ENCODE measurements at places on chromosomes 3 and 15. TPM values are rescaled to one million over a fixed set of nuclear protein-coding genes. Genes with fewer than 3 reads are reported as not detected.

DNA sequence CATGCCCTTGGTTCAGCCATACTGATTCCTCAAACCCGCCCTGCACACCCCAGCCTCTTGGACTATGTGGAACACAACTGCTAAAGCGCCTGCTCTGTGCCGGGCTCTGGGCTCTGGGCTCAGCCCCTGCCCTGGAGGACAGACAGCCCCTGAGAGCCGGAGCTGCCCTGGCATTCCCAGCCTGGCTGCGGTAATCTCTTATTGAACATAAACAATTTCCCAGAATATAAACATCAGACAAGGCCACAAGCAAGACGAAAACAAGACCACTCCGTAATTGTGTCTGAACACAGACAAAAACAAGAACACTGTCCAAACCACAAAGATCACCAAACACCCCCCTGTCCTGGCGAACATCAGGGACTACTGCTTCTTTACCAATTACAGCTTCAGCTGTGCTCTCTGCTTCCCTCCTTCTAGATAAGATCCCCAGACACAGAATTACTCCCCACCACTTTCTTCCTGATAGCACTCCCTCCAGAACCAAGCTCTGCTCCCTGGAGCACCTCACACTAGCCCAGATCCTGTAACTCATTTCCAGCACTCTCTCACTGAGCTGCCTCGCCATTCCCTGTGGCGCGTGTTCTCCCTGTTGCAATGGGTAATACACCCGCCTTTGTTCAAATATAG is 57.1 kb upstream of the TLE3 start:
- DNase-seq: no peak
- H3K4me1 ChIP-seq: peaks cover 37% of the 10 kb centered on the region
- no peak overlapping the region for H3K4me3 ChIP-seq
- no peaks in the 10 kb centered on the region for H3K27me3 ChIP-seq
- H3K27ac ChIP-seq: no peak overlapping the region

DNA sequence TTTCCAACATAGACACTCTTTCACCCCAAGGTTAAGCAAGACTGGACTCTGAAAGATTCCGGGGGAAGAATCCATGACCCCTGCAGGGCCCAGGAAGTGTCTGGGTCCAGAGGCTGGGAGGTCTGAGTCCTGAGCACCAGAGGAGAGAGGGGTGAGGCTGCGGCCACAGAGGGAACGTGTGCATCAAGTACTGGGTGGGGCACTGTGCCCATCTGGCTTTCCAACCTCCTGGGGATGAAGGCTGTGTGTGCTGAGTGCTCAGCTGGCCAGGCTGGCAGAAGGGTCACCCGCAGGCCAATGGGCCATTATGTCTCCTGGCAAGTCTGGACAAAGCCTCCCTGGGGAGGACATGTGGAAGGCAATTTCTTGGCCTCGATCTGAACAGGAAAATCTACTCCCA is 3.3 kb downstream of the CHRNA3 start:
- peaks cover 20% of the 10 kb centered on the region for H3K27me3 ChIP-seq
- peaks cover 30% of the 10 kb centered on the region for H3K4me1 ChIP-seq
- no peaks in the 10 kb centered on the region for H3K36me3 ChIP-seq
- no peak overlapping the region for H3K27ac ChIP-seq
- H3K4me3 ChIP-seq: no peak overlapping the region

DNA sequence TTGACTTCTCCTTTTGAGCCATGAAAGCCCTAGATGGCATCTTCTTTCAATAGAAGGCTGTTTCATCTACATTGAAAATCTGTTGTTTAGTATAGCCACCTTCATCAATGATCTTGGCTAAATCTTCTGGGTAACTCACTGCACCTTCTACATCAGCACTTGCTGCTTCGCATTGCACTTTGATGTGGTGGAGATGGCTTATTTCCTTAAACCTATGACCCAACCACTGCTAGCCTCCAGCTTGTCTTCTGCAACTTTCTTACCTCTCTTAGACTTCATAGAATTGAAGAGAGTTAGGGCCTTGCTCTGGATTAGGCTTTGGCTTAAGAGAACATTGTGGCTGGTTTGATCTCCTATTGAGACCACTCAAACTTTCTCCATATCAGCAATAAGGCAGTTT is 189.8 kb downstream of the PLCL2 start:
- H3K4me1 ChIP-seq: no peaks in the 10 kb centered on the region
- H3K27me3 ChIP-seq: no peaks in the 10 kb centered on the region
- no peak for DNase-seq

DNA sequence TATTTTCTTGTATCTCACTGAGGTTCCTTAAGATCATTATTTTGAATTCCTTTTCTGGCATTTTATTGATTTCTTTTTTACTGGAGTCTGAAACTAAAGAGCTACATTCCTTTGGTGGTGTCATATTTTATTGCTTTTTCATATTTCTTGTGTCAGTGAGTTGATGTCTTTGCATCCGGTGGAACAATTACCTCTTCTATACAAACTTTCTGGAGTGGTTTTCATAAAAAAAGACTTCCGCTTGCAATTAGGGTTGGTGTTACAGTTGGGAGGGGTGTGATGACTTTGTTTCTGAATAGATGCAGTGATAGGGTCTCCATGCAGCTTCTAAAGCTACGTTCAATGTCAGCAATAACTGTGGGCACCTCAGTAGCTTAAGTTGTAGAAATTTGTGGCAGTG is 181.7 kb downstream of the LPP start:
- H3K4me1 ChIP-seq: peaks cover 33% of the 10 kb centered on the region
- H3K36me3 ChIP-seq: no peaks in the 10 kb centered on the region
- no peak overlapping the region for H3K4me3 ChIP-seq
- H3K27ac ChIP-seq: no peak overlapping the region
- no peak for DNase-seq
- no peaks in the 10 kb centered on the region for H3K27me3 ChIP-seq

DNA sequence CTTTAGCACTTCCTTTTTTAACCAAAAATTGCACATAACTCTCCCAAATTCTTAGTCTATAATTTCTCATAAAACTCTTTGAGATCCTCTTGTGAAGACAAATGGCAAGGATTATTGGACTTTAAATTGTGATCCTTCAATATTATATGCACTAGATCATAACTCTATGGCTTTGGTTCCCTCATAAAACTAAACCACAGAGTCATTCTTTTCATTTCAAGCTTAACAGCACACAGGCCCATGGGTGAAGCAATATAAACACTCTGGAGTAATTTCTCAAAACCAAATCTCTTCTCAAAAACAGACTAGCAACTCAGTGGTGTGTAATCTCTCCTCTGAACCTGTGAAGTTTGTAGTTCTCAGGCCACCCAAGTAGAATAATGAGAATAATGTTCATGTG is 171.0 kb upstream of the NECTIN3 start:
- no peaks in the 10 kb centered on the region for H3K36me3 ChIP-seq
- no peak for DNase-seq
- no peak overlapping the region for H3K4me3 ChIP-seq
- H3K27me3 ChIP-seq: no peaks in the 10 kb centered on the region

- no peaks in the 10 kb centered on the region for H3K27me3 ChIP-seq
- H3K36me3 ChIP-seq: peaks cover 3% of the 10 kb centered on the region
- no peak for DNase-seq
- no peak overlapping the region for H3K4me3 ChIP-seq
- H3K4me1 ChIP-seq: no peaks in the 10 kb centered on the region
These were observed 38.8 kb downstream of the SPG21 start for GRCh38 chr15:64950888-64951287.

DNA sequence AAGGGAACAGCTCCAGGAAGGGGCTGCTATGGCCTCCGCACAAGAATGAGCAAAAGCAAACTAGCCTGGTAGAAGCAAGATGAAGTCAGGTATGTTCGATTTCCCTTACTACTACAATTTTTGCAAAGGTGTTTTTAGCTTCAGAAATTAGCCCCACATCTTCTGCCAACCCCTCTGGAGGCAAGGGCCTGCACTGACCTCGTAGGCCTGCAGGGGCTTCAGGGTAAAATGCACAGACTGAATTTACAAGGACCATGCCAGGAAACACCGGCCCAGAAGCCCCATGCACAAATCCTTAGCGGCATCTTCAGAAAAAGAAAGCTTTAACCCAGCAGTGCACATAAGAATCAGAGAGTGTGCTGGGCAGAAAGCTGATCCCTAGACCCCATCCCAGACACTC is 53.0 kb downstream of the SLC6A1 start:
- no peaks in the 10 kb centered on the region for H3K4me1 ChIP-seq
- H3K36me3 ChIP-seq: no peaks in the 10 kb centered on the region

GRCh38 chr3:108096532-108097321 is 5.9 kb upstream of the CD47 start:
- H3K27ac ChIP-seq: no peak overlapping the region
- H3K4me1 ChIP-seq: no peaks in the 10 kb centered on the region
- no peak overlapping the region for H3K4me3 ChIP-seq
- no peak for DNase-seq
- H3K27me3 ChIP-seq: no peaks in the 10 kb centered on the region

Gene USP19
- total RNA-seq: 37.8 TPM

Gene P3H2
- total RNA-seq: 35.0 TPM

Gene LMAN1L
- total RNA-seq: not detected

Gene TNIK
- total RNA-seq: 11.6 TPM

Gene PLCH1
- 0.26 TPM for total RNA-seq

Gene TMCO5A
- not detected for total RNA-seq

Measured in esophagus squamous epithelium (tissue), 5 donors.